ENCODE measurements at places on chromosomes 16 and 17.

GRCh38 chr17:17034496-17035075 lies 7.7 kb upstream of the MPRIP start:
- no peak for DNase-seq

GRCh38 chr16:66265556-66266141 lies 100.8 kb upstream of the CDH5 start:
- DNase-seq: no peak

DNA sequence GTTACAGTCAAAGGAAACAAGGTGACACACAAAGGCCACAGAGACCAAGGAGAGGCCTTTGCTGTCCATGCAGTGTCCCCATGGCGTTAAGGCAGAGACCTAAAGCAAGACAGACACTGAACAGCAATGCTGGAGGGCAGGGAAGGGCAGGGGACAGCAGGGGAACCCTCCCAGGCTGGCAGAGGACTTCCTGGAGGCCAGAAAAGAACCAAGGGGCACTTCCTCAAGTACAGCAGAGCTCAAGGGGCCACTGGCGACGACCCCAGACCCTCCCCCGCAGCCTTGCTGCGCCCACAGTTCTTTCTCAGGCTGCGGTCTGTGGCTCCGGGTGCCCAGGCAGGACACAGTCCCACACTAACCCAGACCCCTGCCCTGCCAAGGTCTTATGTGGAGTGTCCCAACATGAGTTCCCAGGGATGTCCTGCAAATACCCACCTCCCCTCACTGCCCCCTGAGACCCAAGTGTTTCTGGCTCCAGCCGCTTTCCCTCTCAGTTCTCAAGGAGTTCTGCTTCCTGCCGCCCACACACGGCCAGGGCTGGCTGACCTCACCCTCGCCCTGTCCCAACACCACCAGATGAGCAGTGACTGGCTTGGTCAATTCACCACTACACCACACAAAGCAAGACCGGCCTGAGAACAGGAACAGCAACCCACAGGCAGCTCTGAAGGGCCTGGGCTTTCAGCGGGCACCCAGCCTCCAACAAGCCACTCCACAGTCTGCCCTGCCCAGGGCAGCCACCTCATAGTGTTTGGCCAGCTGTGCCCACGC lies 4.2 kb downstream of the CLCN7 start:
- no peak for DNase-seq

DNA sequence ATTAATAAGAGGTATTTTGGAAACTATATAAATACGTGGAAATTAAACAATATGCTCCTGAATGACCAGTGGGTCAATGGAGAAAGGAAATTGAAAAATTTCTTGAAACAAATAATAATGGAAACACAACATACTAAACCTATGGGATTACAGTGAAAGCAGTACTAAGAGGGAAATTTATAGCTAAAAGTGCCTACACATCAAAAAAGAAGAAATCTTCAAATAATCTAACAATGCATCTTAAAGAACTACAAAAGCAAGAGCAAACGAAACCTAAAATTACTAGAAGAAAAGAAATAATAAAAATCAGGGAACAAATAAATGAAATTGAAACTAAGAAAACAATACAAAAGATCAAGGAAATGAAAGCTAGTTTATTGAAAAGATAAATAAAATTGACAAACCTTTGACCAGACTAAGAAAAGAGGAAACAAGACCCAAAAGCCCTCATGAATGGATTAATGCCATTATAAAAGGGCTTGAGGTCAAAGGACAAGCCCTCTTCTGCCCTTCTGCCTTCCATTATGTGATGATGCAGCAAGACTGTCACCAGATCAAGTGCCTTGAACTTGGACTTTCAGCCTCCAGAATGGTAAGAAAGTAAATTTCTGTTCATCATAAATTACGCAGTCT lies 43.9 kb upstream of the ALDH3A1 start:
- DNase-seq: no peak

DNA sequence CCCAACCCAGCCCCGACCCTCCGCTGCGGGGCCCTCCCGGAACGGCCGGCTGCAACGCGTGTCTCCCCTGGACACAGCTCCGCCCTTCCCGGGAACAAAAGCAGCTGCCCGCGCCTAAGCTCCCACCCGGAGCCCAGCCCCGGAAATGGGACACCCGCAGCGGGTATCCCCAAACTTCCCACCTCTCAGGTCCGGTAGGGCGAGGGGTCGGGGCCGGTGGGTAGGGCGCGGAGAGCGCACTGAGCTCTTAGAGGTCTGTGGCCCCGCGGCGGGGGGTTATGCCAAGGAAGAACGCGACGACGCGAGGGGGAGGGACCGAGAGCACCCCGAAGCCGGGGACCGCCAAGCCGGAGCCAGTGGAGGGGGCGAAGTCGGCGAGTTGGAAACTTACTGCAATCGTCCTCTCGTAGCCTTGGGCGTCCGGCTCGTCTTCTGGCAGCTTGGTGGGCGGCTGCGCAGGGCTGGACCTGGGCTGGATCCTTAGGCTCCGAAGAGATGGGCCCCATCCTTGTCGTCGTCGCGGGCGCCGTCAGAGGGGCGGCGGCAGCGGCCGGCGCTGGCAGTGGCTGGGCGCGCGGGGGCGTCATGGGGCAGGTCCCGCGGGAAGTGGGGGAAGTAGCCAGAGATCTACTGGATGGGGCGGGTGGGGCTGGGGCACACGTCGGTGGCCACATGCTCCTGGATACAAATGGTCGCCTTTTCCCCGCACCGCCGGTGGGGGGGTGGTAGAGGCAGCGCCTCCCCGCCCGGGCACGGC lies 6.9 kb downstream of the USP6 start:
- no peak for DNase-seq

- DNase-seq: no peak
Observed at GRCh38 chr16:56950051-56950450, 11.7 kb upstream of the CETP start.

DNA sequence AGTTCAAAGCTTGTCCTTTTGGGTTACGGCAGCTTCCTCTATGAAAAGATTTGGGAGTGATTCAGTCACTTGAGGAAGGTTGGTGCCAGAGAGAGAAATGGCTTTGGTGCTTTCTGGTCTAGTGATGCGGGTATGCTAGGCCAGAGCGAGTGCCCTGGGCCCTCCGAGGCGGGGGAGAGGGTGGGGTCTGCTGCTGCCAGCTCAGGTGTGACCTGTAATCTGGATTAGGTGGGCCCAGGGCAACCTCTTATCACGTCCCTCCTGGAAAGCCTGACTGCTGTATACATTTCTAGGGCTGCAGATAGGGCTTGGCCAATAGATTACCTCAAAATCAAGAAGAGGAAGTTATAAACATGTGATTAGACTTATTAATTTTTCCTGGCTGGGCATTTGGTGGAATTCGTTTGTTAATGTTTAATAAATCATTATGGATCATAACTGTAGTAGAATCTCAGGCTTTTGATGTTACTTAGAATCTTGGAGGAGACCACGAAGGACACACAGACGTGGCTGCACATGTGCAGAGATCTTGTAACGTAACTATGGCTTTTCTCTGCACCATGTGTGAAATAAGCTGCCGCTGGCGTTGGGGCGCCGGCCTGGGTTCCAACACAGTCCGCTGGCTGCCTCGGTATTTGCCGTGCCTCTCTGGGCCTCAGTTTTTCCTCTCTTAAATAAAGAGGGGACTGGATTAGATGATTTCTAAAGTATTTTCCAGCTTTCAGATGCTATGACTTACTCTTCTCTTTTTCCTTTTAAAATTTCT lies 1.2 kb downstream of the IRF8 start:
- DNase-seq: no peak

DNA sequence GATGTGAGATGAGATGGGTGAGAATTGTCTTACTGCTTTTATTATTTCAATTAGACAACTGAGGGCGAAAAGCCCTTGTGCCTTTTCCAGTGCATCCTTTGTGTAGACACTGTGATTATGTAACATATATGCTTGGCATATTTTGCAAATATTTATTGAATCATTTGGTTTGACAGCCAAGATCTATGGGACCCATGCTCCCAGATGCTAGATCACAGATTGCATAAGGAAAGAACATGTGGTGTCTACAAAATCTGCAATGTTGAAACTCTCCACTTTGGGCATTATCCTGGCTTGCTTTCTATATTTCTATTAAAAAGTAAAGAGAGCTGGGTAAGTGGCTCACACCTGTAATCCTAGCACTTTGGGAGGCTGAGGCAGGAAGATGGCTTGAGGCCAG lies 4.8 kb upstream of the COG1 start:
- DNase-seq: no peak

DNA sequence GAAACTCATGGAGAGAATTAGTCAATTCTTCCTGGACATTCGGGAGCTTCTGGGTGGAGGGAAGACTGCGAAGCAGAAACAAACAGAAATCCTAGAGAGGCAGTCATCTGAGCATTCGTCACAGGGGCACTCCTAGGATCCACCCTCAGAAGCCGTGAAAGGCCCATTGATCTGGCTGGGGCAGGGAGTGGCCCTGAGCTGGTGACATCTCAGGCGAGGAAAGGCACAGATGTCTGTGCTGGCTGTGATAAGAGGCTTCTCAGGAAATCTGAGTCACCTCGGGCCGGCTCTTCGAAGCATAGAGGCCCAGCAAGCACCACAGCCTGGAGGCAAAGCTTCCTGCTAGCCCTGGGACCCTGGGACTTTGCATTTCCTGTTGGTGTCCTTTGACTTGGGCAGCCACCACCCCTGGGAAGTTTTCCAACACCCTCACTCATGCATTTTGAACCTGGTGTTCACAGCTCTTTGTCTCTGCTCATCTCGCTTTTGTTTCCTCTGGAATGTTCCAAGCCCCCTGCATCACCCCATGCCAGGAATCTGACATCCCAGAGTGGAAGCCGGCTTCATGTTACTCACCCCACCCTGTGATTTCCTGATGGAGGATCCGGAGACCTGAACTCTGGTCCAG lies 23.3 kb upstream of the CDRT4 start:
- DNase-seq: peak; percentile 73

GRCh38 chr16:87393680-87394055 lies 1.5 kb downstream of the MAP1LC3B start:
- no peak for DNase-seq

GRCh38 chr16:50581845-50582244 lies 33.6 kb downstream of the NKD1 start:
- DNase-seq: no peak
